Stimulated activated CD8-positive, alpha-beta memory T cell treated with anti-CD3 and anti-CD28 coated beads, Interleukin-2, amount 100 ng/mL, for 48 hours (primary cell): ENCODE measurements at places on chromosomes 4 and X.

DNA sequence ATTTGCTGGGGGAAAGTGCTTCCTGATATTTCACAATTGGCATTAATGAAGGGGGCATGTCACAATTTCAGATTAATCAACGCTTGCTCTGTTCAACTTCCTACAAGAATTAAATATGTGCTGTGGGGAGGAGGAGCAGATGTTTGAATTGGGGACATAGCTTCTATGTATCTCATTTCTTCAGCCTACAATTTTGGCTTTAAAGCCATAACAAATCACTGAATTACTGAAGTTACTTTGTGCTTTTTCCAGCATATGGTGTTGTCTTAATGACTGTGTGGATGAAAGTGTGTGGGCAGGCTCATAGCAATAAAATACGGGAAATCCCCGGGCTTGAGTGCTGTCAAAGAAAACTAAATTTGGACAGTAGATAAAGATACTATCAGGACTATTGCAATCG lies 813 bp downstream of the TLR7 start:
- DNase-seq = no peak

- no peak for DNase-seq
These were observed 6.3 kb downstream of the IL15 start for GRCh38 chr4:141642711-141643110.

DNA sequence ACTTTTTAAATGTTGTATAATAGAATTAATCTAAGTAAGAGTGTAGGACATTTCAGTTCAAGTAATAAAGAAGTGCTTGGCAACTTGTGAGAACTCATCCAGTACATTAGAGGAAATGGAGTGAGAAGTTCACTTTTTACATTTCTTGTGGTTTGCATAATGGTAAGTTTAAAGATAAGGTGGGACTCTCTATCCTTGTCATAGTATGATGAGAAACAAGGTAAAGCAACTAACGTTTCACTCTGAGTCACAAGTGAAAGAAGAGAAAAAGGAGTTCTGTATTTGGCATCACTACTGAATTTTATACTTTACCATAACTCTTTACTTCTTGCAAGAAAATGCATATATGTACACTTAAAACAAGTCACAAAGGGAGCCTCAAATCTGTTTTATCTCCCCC lies 219.4 kb downstream of the SLC4A4 start:
- DNase-seq = no peak

DNA sequence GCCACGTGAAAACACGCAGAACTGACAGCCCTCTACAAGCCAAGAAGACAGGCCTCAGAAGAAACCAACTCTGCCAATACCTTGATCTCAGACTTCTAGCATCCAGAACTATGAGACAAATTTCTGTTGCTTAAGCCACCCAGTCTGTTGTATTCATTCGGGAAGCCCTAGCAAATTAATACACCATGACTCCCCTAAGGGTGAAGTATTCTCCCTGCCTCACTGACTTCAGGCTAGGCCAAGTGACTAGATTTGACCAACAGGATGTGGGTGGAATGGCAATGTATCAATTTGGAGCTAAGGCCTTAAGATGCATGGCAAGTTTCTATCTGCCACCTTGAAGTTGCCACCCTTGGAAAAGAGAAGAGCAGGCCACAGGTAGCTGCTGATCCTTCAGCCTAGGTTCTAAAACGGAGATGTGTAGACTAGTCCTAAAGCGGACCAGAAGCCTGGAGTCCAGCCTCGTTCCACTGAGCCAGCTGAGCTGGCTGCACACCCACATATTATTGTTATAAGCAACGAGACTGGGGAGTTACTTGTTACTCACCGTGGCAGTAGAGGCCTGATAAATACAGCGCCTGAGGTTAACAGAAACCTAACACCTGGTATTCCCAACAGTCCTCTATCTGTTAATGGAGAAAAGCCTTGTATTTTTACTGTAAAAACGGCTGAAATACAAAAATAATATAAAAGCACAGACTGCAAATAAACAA lies 16.4 kb downstream of the SCARB2 start:
- no peak for DNase-seq
